Liver (tissue), 10 donors: ENCODE measurements at places on chromosomes 16 and 17. TPM values are rescaled to one million over a fixed set of nuclear protein-coding genes. Genes with fewer than 3 reads are reported as not detected.

DNA sequence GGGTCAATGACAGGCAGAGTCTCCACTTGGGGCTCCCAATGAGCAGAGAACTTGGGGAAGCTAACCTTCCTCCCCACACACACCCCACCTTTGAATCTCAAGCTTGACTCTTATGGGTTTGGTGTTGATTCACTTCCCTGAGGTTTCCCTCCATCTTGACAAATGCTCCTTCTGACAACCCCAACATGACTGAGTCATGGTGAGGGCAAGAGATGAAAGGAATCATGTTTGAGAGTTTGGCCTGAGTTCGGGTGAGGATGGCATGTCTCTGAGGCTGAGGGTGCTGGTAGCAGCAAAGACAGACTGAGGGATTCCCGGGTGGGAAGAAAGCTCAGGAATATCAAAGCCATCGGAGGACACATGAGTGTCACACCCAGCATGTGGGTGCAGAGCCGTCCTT is 18.7 kb downstream of the KRT9 start:
- H3K4me1 ChIP-seq = peaks cover 6% of the 10 kb centered on the region
- DNase-seq = no peak
- H3K36me3 ChIP-seq = no peaks in the 10 kb centered on the region

DNA sequence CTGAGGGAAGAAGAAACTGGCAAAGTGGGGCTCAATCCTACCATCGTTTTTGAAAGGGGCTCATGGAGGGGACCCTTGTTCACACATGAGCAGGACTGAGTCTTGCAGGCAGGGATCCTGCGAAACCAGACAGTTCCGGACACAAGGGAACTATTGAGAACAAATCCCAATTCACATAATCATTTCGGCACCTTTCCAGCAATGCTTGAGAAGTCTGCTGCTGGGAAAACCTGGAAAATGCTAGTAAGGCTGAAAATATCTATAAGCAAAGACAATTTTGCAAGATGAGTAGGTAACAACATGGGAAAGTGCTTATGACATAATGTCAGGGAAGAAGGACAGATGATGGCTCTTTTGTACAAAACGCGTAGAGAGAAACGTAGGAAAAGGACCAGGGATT is 52.1 kb upstream of the BPTF start:
- no peak overlapping the region for H3K27ac ChIP-seq
- H3K36me3 ChIP-seq = no peaks in the 10 kb centered on the region
- no peak overlapping the region for H3K4me3 ChIP-seq
- no peaks in the 10 kb centered on the region for H3K4me1 ChIP-seq
- no peaks in the 10 kb centered on the region for H3K27me3 ChIP-seq

- no peaks in the 10 kb centered on the region for H3K4me1 ChIP-seq
- DNase-seq = no peak
- H3K4me3 ChIP-seq = no peak overlapping the region
- no peaks in the 10 kb centered on the region for H3K27me3 ChIP-seq
- no peak overlapping the region for H3K27ac ChIP-seq
These were observed 15.1 kb downstream of the UBALD1 start for GRCh38 chr16:4599545-4599944.

DNA sequence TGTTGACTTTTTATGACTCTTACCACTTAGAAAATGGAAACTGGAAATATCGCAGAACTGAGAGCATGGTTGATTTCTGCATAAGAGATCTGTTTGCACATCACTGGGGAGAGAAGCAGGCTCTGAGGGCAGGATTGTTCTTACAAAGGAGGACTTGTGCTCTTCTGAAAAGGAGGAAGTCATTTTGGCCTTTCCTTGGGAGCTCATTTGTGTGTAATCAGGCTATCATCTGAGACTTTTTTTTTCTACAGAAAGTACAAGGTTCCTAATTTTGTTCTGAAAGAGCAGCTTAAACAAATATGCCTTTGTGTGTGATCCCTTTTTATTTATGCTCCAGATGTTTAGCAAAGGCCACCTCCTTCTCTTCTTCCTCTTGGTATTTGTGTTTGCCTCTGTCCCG is 145.7 kb upstream of the CACNG5 start:
- no peaks in the 10 kb centered on the region for H3K27me3 ChIP-seq
- no peak overlapping the region for H3K27ac ChIP-seq
- DNase-seq = no peak

DNA sequence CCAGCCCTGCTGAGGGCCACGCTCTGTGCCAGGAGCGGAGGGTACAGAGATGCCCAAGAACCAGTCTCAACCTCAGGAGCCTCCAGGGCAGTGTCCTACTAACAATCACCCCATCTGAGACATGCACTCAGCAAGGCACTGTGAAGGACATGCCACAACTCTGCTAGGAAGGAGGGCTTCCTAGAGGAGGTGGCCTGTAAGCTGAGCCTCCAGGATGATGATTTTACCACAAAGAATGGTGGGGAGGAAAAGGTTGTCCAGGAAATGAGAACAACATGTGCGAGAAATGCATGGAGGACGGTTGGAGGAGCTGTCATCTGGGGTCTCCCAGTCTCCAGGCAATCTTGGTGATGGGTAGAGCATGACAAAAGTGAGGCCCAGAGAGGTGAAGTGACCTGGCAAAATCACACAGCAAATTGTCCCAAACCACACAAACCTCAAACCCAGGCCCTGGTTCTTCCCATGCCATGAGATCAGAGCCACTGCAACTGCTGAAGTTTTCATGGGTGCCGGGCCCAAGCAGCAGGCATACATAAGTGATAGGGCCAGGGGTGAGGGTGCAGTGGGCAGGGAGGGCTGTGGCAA is 30.5 kb downstream of the CNGB1 start:
- no peaks in the 10 kb centered on the region for H3K4me1 ChIP-seq
- no peak overlapping the region for H3K27ac ChIP-seq
- DNase-seq = no peak
- no peak overlapping the region for H3K4me3 ChIP-seq
- H3K36me3 ChIP-seq = no peaks in the 10 kb centered on the region

GRCh38 chr16:86519649-86520316 is 9.5 kb downstream of the FOXF1 start:
- H3K4me3 ChIP-seq = no peak overlapping the region
- no peak overlapping the region for H3K27ac ChIP-seq
- no peaks in the 10 kb centered on the region for H3K36me3 ChIP-seq
- no peaks in the 10 kb centered on the region for H3K4me1 ChIP-seq
- peaks cover 14% of the 10 kb centered on the region for H3K27me3 ChIP-seq

- H3K27ac ChIP-seq = no peak overlapping the region
- no peaks in the 10 kb centered on the region for H3K36me3 ChIP-seq
- H3K4me1 ChIP-seq = peaks cover 14% of the 10 kb centered on the region
These were observed 41.7 kb downstream of the SMPD3 start for GRCh38 chr16:68406458-68407152.

DNA sequence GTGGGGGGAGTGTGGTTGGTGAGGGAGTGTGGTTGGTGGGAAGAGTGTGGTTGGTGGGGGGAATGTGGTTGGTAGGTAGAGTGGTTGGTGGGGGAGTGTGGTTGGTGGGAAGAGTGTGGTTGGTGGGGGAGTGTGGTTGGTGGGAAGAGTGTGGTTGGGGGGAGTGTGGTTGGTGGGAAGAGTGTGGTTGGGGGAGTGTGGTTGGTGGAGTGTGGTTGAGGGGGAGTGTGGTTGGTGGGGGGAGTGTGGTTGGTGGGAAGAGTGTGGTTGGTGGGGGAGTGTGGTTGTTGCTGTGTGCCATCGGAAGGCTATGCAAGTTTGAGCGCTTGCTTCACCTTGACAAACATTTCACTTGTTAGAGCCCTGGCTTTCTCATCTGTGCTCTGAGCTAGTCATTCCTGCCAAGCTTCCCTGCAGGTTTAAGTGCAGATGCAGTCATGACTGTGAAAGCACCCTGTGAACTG is 20.1 kb downstream of the MINK1 start:
- H3K4me1 ChIP-seq = peaks cover 1% of the 10 kb centered on the region
- no peak for DNase-seq
- H3K36me3 ChIP-seq = no peaks in the 10 kb centered on the region
- H3K27me3 ChIP-seq = no peaks in the 10 kb centered on the region
- no peak overlapping the region for H3K4me3 ChIP-seq
- H3K27ac ChIP-seq = no peak overlapping the region

DNA sequence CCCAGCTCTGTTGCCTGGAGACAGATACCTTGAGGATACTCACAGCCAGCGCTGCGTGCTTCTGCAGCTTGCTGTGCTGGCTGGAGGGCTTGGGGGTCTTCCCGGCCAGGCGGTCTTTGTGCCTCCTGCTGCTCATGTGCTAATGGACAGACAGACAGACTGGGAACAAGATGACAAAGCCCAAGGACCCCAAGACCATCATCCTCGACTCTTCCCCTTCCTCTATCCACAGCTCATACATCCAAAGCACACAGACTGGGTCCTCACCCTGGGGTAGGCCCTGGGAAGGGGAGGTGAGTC is 7.7 kb downstream of the NKIRAS2 start:
- H3K36me3 ChIP-seq = peaks cover 3% of the 10 kb centered on the region
- H3K27ac ChIP-seq = no peak overlapping the region
- H3K4me3 ChIP-seq = no peak overlapping the region
- no peaks in the 10 kb centered on the region for H3K27me3 ChIP-seq
- peaks cover 14% of the 10 kb centered on the region for H3K4me1 ChIP-seq

- no peaks in the 10 kb centered on the region for H3K27me3 ChIP-seq
- H3K36me3 ChIP-seq = no peaks in the 10 kb centered on the region
- H3K27ac ChIP-seq = no peak overlapping the region
These were observed 33.5 kb downstream of the GRB2 start for GRCh38 chr17:75371981-75372380.

- H3K36me3 ChIP-seq = no peaks in the 10 kb centered on the region
- no peak overlapping the region for H3K27ac ChIP-seq
- no peak overlapping the region for H3K4me3 ChIP-seq
- no peak for DNase-seq
These were observed 11.5 kb upstream of the WIPI1 start for GRCh38 chr17:68468788-68469187.

DNA sequence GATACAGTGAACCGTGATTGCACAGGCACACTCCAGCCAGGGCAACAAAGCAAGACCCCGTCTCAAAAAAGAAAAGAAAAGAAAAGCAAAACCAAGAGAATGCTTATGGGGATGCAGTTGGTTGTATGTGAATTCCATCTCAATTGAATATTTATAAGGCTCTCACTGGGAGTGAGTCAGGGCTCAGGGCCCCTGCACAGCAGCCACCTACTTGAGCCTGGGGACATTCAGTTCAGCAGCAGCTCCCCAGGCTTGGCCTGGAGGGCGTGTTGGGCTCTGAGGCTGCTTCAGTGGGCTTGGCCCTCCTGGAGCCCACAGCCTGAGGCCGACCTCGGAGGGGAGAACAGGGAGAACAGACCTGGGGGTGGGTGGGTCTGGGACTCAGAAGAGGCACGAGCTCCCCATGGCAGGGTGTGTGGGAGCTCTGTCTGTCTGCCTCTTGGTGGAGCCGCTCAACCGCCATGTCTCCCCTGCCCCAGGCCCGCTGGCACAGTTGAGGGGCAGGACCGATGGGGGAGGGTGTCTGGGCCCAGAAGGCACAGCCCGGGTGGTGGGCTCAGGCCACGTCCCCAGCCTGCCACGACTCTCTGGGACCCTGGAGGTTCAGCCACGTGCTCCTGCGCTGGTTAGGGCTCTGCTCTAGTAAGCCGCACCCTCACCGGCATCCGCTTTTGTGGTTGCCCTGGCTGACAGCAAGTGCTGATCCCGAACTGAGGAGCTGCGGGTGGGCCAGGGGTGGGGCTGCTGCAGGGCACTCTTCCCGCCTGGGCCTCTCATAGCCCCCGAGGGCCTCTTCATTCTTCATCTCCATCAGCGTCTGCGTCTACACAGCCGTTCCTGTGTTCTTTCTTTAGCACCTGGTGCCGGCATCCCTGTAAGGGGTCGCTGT is 24.8 kb downstream of the ZFPM1 start:
- no peaks in the 10 kb centered on the region for H3K36me3 ChIP-seq
- H3K4me3 ChIP-seq = no peak overlapping the region
- peaks cover 94% of the 10 kb centered on the region for H3K4me1 ChIP-seq
- no peaks in the 10 kb centered on the region for H3K27me3 ChIP-seq
- no peak for DNase-seq
- peak overlapping the region; percentile 77 for H3K27ac ChIP-seq

GRCh38 chr17:44214230-44214494 is 5.3 kb downstream of the UBTF start:
- peaks cover 7% of the 10 kb centered on the region for H3K4me1 ChIP-seq
- peaks cover 44% of the 10 kb centered on the region for H3K36me3 ChIP-seq
- H3K27me3 ChIP-seq = no peaks in the 10 kb centered on the region

GRCh38 chr16:3520413-3520812 is 19.6 kb downstream of the CLUAP1 start:
- DNase-seq = no peak
- no peaks in the 10 kb centered on the region for H3K4me1 ChIP-seq
- H3K4me3 ChIP-seq = no peak overlapping the region
- no peaks in the 10 kb centered on the region for H3K27me3 ChIP-seq
- H3K27ac ChIP-seq = no peak overlapping the region

DNA sequence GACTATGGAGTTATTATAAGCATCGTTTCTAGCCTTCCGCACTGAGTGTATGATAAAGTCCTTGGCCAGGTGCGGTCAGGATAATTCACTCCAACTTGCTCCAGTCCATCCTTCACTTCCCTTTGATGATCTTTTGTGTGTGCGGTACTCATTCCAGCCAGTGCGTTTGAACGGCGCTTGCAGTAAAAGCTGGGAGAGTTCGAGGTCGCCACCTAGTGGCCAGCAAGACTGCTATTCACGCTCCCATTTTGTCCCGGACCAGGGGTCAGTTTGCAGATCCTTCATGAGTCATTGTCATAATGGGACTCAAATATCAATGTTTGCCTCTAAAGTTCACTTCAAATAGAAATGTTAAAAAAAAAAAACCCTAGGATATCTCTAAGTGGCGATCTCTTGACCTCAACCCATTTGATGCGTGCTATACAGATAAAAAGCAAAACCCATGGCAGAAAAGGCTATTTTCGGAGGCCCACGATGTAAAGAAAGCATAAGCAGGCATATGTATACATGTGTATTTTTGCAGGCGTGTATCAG is 417.1 kb downstream of the TMEM114 start:
- no peak overlapping the region for H3K4me3 ChIP-seq
- peak; percentile 73 for DNase-seq
- no peaks in the 10 kb centered on the region for H3K4me1 ChIP-seq
- H3K36me3 ChIP-seq = no peaks in the 10 kb centered on the region
- H3K27me3 ChIP-seq = peaks cover 6% of the 10 kb centered on the region

CD300H gene
- not detected for polyA plus RNA-seq

MYO15A gene
- polyA plus RNA-seq = 0.15 TPM

KRTAP1-5 gene
- not detected for polyA plus RNA-seq

NPTX1 gene
- not detected for polyA plus RNA-seq

KRT39 gene
- polyA plus RNA-seq = not detected
